ENCODE measurements at places on chromosomes 5 and 9.
A peak's percentile ranks its signal among the peaks of the same experiment; 100 is the strongest.

DNA sequence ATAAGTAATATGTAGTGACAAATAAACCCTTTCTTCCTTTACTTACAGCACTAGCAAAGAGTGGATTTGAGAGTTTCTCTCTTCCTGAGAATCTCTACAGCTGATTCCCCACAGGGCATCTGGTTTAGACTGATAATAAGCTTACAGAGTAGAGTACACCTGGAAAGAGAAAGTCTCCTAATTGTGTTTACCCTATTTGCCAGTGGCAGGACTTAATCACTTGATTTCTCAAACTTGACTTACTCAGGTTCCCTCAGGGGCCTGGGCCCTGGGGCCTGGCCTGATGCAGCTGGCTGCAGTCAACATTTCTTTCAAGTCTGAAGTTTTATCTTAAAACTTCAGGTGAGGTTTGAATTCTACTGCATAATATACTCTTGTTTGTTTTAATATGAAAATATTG is 38.0 kb upstream of the UBTD2 start:
- no peak for DNase-seq

- DNase-seq = no peak
Observed at GRCh38 chr5:159515197-159515596, 184.9 kb upstream of the IL12B start.

DNA sequence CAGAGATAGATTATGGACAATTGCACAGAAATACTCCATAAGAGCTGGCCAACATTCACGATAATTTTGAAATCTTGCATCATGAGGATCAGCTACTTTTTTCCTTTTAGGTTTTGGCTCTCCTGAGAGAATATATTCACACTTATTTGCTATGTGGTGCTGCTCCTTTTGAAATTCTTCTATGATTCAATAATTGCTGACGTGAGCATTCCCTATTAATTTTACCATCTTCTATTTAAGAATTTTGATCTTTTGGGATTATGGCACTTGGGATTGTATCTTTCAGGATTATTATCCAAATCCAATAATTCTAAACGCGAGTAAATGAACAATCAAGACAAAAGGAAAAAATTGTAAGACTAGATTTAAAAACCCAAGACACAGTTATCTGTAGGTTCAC is 358.8 kb downstream of the ELAVL2 start:
- no peak for DNase-seq

- DNase-seq = no peak
Observed at GRCh38 chr5:164958688-164959087, 1453.3 kb downstream of the MAT2B start.

- DNase-seq = no peak
Observed at GRCh38 chr9:114546851-114547250, 40.7 kb upstream of the ATP6V1G1 start.

- no peak for DNase-seq
Observed at GRCh38 chr5:84080908-84081307, 303.8 kb downstream of the EDIL3 start.

DNA sequence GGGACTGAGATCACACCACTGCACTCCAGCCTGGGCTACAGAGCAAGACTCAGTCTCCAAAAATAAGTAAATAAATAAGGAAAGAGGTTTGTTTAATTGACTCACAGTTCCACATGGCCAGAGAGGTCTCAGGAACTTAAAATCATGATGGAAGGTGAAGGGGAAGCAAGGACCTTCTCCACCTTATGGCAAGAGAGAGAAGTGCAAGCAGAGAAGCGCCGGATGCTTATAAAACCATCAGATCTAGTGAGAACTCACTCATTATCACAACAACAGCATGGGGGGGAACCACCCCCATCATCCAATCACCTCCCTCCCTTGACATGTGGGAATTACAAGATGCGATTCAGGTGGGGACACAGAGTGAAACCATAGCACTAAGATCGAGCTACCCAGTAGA is 22.8 kb upstream of the RGMB start:
- DNase-seq = no peak

GRCh38 chr9:6929441-6930215 is 171.9 kb downstream of the KDM4C start:
- no peak for DNase-seq

DNA sequence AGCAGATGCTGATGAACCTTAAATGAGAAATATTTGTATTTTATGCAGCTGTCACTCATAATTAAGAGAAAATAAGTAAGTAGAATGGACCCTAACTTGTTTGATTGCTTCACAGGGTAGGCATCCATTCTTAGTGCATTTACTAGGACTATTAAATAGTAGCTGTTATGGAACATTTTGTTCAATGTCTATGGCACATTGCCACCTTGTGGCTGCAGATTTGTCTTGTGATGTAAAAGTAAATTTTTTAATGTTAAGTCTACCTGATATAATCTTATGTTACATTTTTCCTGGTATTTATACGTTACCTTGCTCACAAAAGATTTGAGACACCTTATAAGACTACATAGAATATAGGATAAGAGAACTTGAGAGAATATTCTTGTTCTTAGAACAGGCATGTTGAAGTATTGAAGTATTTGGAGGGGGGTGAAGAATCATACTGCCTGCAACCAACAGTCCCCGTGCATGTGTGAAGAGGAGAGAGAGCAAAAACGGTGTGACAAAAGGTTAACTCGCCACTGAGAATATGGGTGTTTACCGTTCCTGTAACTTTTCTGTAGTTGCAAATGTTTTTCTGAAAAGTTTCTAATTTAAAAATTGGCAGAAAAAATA is 161.1 kb downstream of the MAST4 start:
- DNase-seq = peak; percentile 69

- DNase-seq = peak; percentile 9
Observed at GRCh38 chr9:86909388-86909787, 37.9 kb downstream of the GAS1 start.

DNA sequence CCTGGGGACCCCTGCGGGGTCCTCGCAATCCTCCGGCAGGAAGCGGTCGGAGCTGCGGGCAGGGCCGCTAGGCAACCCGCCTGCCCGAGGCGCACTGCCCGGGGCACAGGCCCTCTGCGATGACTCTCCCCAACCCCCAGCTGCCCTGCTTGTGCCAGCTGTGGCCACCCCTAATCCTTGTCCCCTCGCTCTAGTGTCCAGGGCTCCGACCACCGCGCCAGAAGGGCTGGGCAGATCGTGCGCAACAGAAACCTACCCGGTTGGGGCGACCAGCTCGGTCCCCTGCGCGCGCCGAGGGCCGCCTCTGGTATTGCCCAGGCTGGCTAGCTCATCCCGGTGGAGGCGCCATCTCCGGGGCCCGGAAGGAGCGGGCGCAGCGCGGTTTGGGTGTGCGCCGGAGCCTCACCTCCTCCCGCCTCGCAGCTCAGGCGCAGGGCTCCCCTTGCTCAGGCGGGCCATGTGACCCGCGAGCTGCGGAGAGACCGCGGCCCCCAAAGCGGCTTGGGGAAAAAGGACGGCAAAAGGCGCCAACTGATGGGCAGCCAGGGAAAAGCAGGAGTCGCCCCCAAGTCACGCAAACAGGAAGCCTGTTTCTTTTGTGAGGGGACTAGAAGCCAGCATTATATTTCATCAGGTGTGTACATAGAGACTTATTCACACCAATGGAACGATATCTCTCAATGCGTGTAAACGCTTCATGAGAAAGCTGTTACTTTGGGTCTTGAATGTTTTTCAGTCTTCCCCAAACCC is 46.8 kb upstream of the RNF20 start:
- DNase-seq = no peak

DNA sequence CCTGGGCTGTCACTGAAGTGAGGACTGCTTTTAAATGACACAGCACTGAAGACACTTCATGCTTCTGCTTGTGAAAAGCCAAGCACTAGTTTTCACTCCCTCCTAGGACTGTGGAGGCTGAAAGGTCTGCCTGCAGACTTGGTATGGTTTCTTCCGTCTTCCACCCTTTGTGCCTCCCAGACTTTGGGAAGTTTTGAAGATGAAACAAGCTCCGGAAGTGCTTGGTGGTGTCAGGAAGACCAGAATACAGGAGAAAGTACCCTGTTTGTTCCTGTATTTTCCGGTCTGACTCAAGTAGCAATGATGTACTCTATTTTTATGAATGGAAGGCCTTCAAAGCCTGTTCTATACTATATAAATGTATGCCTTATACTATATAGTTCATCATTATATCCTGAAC is 222.7 kb downstream of the PDZD2 start:
- no peak for DNase-seq

DNA sequence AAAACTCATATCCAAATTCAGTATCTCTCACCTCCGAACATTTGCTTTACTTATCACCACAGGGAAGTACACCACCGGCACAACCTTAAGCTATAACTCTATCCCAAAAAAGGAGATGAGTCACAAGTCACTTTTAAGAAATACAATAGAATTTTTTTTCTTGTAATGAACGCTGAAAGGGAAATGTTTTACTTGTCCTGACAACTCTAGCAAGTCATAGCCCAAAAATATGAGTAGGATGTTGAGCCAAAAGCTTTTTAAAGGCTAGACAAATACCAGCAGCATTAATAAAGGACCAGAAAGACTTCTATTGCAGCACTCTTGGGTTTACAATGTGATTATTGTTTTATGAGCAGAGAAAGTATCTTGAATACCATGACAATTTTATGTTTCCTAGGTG is 147.3 kb upstream of the FST start:
- DNase-seq = no peak

DNA sequence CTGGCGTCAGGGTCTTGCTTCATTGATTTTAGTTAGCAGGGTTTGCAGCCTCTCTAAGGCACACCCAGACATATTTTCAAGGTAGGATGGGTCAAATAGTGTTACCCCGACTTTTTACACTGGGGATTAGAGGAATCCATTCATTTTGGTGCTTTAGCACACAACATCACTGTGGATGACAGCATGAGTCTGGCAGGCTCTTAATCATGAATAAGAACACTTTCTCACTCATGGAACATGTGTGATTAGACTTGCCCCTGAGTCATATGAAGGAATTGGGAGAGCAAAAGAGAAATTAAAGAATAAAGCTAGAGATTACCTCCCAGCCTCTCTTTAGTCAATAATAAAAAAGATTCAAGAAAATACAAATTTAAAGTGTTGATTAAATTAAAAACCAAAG is 175.6 kb downstream of the SEMA5A start:
- DNase-seq = no peak

Data from brain microvascular endothelial cell (primary cell).